Stimulated activated CD8-positive, alpha-beta memory T cell treated with anti-CD3 and anti-CD28 coated beads, Interleukin-4, amount 100 ng/mL, for 48 hours (primary cell): ENCODE measurements at places on chromosomes 2 and 18.

DNA sequence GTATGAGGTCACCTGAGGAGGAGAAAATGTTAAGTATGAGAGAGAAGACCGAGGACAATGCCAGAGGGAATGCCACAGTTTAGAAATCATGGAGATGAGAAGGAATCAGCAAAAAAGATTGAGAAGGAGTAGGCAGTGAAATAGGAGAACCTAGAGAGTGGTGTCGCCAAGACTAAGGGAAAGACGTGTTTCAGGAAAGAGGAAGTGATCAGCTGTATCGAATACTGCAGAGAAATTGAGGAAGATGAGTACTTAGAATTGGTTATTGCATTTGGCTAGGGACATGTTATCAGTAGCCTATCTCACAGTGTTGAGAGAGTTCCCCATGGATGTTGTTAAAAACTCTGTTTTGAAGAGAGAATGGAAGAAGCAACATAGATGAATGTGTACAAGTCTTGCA is 112.3 kb downstream of the GALNT1 start:
- no peak for DNase-seq

- DNase-seq = no peak
These were observed 17.4 kb upstream of the CHAC2 start for GRCh38 chr2:53750041-53750768.

GRCh38 chr2:30267161-30267975 is 36.0 kb downstream of the LBH start:
- peak; percentile 73 for DNase-seq

DNA sequence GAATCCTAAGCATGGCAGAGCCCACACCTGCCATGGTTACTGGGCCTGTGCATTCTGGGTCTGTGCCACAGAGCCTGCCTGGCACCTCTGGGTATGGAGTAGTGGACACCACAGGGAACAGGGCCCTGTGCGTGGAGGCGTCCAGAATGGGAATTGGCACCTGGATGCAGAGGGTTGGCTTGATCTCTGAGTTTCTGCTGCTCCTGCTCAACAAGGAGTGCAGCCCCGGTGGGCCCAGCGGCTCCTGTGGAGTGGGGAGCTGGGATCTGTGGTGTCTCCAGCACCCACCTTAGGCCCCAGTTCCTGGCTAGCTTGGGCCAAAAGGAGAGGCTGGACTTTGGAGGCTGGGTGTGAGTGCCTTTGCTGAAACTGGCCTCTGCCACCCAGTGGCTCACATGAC is 7.9 kb upstream of the ANKRD62 start:
- DNase-seq = no peak

- DNase-seq = peak; percentile 14
These were observed 175.6 kb upstream of the HS6ST1 start for GRCh38 chr2:128494307-128494639.
